ENCODE measurements at places on chromosomes 5 and 9.

DNA sequence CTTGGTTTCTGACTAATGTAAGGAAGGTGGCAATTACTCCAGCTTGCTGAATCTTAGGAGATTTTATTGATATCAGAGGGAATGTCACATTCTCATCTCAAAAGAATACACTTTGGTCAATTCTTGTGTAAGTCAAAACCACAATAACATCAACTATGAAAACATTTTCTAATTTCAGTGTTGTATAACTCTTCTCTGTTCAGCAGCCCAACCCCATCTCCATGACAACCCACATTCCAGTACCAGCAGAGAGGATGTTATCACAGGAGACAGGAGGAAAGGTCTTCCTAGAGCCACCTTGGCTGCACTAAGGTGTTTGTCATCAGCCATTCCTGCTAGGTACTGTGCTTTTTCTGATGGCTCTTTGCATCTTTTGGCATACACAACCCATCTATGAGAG lies 529.1 kb upstream of the BRINP1 start:
- no peak for DNase-seq

- DNase-seq: no peak
Observed at GRCh38 chr9:132241840-132242620, 80.2 kb downstream of the NTNG2 start.

DNA sequence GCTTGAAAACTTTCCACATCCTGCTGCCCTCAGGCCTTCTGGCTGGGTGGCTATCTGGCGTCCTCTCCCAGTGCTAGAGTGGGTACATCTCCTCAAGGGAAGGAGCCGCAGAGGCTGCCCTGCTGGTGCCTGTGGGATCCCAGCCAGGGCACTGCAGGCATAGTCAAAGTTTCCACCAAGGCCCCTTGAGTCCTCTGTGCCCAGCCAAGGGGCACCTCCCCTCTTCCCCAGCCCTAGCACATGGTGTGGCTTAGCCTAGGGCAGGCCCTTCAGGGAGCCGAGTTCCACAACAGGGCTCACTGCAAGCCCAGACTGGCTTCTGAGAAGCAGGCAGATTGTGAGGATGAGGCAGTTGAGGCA lies 103.2 kb downstream of the RGS3 start:
- DNase-seq: no peak

- DNase-seq: no peak
Observed at GRCh38 chr9:27356446-27356845, 59.5 kb upstream of the EQTN start.

GRCh38 chr5:83583859-83584258 lies 112.3 kb downstream of the VCAN start:
- no peak for DNase-seq

DNA sequence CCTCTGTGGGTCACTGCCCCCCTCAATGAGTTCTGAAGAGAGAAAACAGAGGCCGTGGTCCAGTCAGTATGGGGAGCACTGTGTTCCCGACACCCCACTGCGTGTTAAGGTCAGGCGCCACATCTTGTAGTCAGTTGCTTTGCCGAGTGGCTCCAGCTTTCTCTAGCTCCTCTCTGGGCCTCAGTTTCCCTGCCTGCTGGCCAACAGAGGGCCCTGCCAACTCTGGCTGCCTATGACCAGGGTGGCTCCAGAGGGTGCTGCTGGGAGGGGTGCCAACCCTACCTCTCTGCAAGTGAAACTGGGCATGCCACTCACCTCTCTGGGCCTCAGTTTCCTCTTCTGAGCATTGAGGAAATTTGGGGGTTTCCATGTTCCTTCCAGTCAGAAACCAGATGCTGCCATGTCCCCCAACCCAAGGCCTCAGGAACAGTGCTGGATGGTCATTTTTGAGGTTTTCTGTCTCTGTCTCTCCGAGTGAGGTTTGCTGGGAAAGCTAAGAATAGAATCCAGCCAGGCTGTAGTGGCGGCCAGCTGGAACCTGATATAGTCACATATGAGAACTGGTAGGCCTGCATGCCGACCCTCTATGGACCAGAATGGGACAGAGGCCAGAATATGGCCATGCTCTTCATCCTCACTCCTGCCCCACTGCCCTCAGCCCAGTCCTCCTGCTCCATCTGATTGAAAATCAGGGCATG lies 132.1 kb downstream of the PHF2 start:
- DNase-seq: no peak

DNA sequence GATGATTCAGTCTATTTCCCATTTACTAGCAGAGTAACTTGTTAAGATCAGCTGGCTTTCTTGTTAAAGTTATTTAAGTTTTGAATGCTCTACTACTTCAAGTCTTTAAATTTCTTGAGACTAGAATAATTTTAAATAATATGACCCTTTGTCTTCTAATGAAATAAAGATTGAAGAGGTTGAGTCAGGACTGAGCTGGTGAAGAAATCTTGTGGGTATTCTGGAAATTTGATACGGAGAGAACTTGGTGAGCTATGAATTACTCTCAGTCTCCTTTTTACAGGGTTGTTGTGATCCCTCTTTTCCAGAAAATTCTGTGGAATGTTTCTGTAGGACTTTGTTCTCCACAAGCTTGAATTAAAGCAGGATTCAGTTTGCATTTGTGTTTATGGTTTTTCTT lies 29.3 kb downstream of the RNF20 start:
- no peak for DNase-seq

GRCh38 chr9:94228616-94229015 lies 30.5 kb upstream of the ZNF169 start:
- no peak for DNase-seq

DNA sequence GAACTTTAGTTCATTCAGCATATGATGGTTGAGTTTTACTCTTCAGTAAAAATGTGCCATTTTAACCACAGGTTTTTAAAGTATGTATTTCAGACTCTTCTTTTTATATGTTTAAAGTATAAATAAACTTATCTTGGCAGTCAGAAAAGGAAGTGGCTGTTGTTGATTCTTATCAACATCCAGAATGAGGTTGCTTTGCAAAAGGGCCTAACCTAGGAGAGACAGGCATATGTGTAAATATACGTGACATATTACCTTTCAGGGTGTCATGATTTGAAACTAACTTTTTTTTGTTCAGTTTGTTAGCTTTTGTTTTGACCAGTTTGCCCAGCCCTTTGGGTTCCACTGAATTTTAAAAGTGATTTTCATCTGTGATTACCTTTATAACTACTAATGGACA lies 7.4 kb downstream of the SMARCA2 start:
- DNase-seq: no peak

- DNase-seq: no peak
Observed at GRCh38 chr5:124706051-124706450, 40.4 kb downstream of the ZNF608 start.

GRCh38 chr9:114344188-114344566 lies 14.5 kb downstream of the ORM2 start:
- no peak for DNase-seq

DNA sequence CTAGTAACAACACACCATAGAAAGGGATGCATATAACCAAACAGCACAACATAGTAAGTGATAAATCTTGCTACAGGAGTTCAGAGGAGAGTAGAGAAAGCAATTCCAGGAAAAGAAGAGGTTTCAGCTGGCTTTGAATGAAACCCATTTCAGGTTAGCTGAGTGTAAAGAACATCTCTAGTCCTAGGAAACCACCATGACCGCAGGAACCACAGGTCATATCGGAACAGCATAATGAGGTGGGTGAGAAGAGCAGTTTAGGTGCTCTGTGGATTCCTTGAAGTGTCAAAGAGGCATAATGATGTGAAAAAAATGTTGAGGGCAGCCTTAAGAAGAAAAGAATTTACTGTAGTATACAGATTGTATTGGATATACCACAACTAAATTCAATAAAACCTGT lies 507.5 kb downstream of the MTRR start:
- DNase-seq: no peak

DNA sequence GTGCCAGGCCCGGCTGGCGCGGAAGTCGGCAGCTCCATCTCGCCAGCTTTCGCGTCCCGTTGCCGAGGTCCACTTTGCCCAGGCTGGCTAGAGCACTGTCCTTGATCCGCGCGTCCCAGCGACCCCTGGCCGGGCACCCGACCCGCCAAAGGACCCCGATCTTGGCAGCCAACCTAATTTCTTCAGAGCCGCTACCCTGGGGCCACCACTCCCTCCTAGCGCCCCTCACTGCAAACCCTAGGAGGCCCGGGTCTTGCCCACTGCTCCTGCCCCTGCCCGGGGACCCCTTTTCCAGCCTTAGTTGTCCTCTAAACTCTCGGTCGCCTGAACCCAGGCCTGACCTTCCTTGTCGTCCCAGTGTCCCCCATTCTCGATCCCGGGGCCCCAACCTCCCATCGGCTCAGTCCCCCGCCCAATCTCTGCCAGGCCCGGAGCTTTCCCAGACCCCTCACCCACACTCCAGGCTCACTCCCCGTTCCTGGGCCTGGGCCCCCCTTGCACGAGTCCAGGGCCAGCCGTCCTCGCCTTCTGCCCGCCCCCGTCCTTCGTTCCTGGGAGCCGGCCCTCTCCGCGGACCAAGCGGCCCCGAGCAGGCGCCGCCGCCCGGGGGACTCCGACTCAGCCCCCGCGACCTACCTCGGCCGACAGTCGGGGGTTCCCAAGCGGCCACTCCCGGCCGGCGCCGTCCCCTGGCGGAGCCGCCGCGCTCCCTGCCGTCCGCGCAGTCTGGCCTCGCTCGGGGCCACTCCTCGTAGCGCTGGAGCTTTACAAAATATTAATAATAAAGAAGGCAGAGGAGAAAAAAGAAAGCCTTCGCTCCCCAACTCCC lies 701 bp upstream of the LMX1B start:
- no peak for DNase-seq

GRCh38 chr9:6090277-6091210 lies 75.1 kb upstream of the RANBP6 start:
- no peak for DNase-seq

GRCh38 chr5:39164016-39164415 lies 55.3 kb downstream of the FYB1 start:
- DNase-seq: peak; percentile 62

- DNase-seq: no peak
Observed at GRCh38 chr9:6428940-6429889, 16.2 kb downstream of the UHRF2 start.

DNA sequence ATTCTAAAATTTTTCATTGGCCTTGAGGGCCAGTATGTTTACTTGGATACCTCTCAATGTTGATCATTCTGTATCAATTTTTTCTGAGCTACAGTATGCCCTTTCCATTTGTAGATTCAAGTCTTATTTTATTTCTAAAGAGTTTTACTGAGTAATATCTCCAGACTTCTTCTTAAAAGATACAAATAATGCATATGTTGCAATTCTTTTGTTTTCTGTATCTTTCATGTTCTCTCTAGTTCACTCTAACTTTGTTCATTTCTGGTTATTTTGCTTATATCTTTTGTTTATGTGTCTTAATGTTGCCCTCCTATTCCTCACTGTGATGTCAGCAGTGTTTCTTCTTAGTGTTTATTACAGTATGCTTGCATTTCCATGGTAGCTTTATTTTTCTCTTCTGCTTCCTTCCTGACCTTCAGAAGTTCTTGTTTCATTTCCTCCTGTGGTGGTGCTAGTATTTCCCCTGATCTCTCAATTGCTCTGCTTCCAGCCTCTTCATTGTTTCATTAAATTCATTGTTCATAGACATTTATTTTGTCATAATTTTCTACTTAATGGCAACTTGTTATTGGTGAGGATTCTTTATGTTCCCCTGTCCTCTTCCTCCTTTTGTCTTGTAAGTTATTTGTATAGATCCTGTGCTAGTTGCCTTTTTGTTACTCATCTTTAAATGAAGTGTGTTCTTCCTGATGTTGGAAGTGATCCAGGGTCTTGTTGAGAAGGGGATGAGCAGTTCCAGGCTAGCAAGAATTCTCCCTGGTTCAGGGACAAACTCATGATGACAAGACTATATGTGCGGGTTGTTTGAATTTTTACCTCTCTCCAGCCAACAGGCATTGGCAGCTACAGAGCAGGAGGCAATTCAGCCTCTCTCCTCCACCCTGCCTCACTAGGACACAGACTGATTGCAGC lies 160.8 kb downstream of the DEPDC1B start:
- DNase-seq: no peak

DNA sequence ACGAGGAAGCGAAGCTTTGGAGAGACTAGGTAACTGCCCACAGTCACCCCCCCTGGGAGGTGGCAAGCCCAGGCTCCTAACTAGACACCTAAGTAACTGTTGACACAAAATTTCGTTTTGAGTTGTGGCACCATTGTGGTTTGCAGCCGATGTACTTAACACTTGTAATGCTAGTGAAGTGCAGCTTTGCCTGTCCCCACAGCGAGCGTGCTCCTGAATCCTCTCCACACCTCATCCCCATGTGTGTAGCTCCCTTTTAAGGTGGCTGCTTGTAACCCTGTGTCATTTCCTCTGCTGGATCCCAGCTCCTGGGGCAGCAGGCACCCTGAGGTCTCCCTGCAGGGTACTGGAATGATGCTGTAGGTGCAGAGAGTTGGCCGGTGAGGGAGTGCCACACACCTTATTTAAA lies 114.9 kb downstream of the TRIO start:
- no peak for DNase-seq

- no peak for DNase-seq
Observed at GRCh38 chr5:54719384-54720283, 202.1 kb downstream of the SNX18 start.

DNA sequence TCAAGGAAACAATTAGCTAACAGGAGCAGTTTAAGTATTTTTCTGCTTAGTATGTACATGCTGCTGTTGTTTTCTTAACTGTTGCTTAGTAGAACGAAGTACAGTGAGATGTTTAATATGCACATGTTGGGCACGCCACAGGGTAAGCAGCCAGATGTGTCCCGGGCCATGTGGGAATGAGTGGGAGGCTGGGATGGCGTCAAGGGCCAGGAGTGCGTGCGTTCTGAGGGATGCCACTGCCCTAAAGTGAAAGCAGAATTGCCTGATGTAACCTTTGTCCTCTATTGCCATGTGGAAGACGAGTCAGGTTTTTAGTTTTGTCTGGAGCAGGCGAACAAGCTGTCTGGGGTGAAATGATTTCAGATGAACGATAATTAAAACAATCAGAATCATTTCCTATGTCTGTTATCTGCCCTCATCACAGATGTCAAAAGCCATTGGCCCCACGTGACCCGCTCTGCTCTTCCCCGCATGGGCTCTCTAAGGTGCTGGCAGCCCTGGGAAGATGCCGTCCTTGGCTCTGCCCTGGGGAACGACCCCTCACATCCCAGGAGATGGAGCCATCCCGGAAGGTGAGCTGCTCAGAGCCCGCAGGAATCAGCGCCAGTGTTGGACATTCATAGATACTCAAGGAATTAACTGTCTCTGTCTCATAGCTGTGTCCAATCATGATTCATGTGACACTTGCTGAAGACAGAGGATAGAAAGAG lies 356.6 kb upstream of the IRX4 start:
- DNase-seq: no peak

DNA sequence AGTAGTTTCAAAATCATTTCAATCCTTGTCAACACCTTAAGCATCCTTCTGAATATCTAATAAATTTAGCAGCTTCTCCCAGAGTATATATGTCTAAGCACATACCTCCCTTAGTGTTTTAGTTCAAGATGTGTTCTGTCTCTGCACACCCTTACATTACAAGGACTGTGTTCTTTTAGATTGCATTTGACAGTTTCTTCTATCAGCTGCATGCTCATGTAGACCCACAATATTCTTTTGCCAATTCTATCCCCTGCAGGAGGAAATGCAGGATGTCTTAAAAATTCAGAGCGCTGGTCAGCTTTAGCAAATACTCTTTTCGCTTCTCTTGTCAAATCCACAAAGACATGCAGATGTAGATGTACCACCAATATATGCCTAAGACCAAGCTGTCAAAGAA lies 145.8 kb upstream of the SLC30A5 start:
- DNase-seq: no peak

- peak; percentile 58 for DNase-seq
Observed at GRCh38 chr9:34986540-34987047, 3.0 kb upstream of the DNAJB5 start.

- DNase-seq: no peak
Observed at GRCh38 chr9:119332522-119332921, 36.7 kb downstream of the BRINP1 start.

- DNase-seq: no peak
Observed at GRCh38 chr5:56492812-56493211, 259.7 kb upstream of the ANKRD55 start.
